ENCODE measurements at places on chromosomes 5 and 9. TPM values are rescaled to one million over a fixed set of nuclear protein-coding genes. Genes with fewer than 3 reads are reported as not detected.
A peak's percentile ranks its signal among the peaks of the same experiment; 100 is the strongest.

The ADGRD2 gene
- not detected for total RNA-seq

GRCh38 chr9:104992659-104993058 is 64.7 kb upstream of the ABCA1 start:
- peak overlapping the region; percentile 22 for H3K27ac ChIP-seq
- H3K4me3 ChIP-seq = no peak overlapping the region
- peak; percentile 29 for DNase-seq
- no peaks in the 10 kb centered on the region for H3K36me3 ChIP-seq
- H3K27me3 ChIP-seq = no peaks in the 10 kb centered on the region

The COL5A1 gene
- 330 TPM for total RNA-seq

DNA sequence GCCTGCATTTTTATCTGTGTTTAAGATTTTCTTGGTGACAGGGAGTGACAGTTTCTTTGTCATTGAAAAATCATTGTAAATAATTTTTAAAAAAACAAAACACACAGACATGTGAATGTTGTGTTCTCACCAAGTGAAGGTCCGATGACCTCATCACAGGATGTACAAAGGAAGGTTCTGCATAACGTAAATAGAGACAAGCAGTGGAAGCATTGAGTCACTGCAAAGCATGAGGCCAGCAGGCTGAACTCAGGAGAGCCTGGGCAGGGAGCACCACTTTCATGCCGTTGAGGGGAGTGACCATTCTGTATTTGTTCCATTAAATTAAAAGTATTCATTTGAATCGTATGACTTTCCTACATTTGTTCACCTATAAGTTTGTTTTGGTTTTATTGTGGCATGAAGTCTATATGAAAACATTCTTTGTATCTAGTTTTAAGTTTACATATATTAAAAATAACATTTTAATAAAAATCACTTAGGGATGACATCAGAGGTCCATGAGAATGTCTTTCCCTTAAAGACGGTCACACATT is 70.4 kb upstream of the TLE1 start:
- H3K4me3 ChIP-seq = no peak overlapping the region
- no peak overlapping the region for H3K27ac ChIP-seq
- H3K36me3 ChIP-seq = no peaks in the 10 kb centered on the region
- peak; percentile 71 for DNase-seq
- no peaks in the 10 kb centered on the region for H3K27me3 ChIP-seq

GRCh38 chr5:18375641-18376040 is 741.4 kb downstream of the TAF11L14 start:
- no peak overlapping the region for H3K4me3 ChIP-seq
- H3K4me1 ChIP-seq = no peaks in the 10 kb centered on the region
- DNase-seq = peak; percentile 40
- H3K27me3 ChIP-seq = no peaks in the 10 kb centered on the region
- no peaks in the 10 kb centered on the region for H3K36me3 ChIP-seq

- H3K27me3 ChIP-seq = no peaks in the 10 kb centered on the region
- no peak for DNase-seq
- no peak overlapping the region for H3K27ac ChIP-seq
- no peaks in the 10 kb centered on the region for H3K4me1 ChIP-seq
- H3K36me3 ChIP-seq = no peaks in the 10 kb centered on the region
These were observed 27.7 kb downstream of the PCSK5 start for GRCh38 chr9:75918154-75918553.

GRCh38 chr5:124650147-124650561 is 96.3 kb downstream of the ZNF608 start:
- H3K27ac ChIP-seq = peak overlapping the region; percentile 92
- peaks cover 30% of the 10 kb centered on the region for H3K36me3 ChIP-seq
- H3K27me3 ChIP-seq = no peaks in the 10 kb centered on the region
- peaks cover 35% of the 10 kb centered on the region for H3K4me1 ChIP-seq
- DNase-seq = peak; percentile 81

DNA sequence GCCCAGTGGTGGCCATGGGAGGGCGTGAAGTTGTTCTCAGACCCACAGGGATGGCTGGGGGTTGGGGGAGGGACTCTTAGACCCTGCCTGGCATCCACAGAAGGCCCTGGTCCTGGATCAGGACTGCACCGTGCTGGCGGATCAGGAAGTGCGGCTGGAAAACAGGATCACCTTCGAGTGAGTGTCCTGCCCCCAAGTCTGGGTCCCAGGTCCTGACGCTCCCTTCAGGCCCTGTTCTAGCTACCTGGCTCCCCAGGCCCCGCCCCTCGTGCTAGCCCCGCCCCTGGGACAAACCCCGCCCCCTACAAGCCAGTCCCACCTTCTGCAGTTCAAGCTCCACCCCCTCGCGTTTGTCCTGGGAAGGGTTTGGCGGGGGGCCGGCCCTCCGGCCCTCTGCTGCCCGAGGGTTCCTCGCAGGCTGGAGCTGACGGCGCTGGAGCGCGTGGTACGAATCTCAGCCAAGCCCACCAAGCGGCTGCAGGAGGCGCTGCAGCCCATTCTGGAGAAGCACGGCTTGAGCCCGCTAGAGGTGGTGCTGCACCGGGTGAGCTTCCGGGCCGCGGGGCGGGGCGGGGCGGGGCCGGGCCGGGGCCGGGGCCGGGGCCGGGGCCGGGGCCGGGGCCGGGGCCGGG is 12.9 kb downstream of the RGS14 start:
- H3K27ac ChIP-seq = peak overlapping the region; percentile 88
- peak; percentile 92 for DNase-seq
- H3K27me3 ChIP-seq = no peaks in the 10 kb centered on the region
- H3K4me3 ChIP-seq = peak overlapping the region; percentile 43
- no peaks in the 10 kb centered on the region for H3K36me3 ChIP-seq

The PALM2AKAP2 gene
- total RNA-seq = 25.9 TPM

The NR6A1 gene
- total RNA-seq = 0.58 TPM

DNA sequence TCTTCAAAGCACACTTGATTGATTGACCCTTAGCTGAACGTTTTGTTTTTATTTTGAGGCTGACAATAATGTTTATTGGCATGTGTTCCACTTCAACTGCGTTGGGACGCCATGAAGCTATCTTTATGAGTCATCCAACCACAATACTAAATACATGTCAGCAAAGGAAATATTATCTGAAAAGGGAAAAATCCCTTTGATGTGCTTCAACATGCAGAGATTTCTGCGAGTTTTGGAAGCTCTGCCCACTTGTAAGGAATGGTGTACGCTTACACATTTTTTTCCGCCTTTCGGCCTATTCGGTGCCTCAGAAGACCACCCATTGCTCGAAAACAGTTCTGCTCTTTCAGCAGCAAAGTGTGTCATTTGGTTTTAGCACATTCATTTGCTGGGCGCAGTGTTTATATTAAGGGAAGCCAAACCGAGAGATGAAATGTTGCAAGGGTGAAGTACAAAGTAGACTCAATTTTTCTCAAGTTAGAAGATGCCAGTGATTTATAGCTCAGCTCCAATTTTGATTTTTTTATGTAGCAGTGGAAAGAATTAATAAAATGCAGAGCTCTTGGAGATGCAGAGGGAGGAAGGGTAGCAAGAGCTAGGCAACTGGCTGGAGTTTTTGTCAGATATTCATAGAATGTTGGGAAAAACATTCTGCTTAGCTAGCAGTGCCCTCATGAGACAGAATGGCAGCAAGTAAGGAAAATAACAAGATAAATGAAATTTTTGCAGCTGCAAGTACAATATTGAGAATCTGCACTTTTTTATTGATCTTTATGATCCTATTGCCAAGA is 68.9 kb downstream of the PRDM6 start:
- peak; percentile 74 for DNase-seq
- H3K27me3 ChIP-seq = no peaks in the 10 kb centered on the region
- no peak overlapping the region for H3K4me3 ChIP-seq
- H3K4me1 ChIP-seq = peaks cover 3% of the 10 kb centered on the region

The TMEFF1 gene
- total RNA-seq = 2.7 TPM

The KCNMB1 gene
- 0.22 TPM for total RNA-seq

The MARVELD2 gene
- 0.31 TPM for total RNA-seq

DNA sequence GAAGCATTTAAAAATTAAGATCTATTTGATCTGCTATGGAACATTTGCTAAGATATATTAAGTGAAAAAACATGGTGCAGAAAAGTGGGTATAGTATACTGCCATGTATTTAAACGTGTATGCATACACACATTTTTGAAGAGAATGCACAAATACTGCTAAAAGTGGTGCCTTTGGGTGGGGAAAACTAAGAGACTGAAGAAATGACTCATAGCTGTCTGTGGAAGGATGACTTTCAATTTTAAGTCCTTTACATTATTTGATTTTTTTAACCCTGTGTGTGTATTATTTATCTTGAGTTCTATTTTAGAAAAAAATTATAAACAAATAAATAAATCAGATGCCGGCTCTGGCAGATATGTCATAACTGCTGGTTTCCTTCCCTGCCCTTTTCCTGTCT is 120.7 kb upstream of the SLIT3 start:
- H3K4me1 ChIP-seq = peaks cover 8% of the 10 kb centered on the region
- DNase-seq = no peak
- H3K27ac ChIP-seq = no peak overlapping the region
- H3K27me3 ChIP-seq = no peaks in the 10 kb centered on the region

- peaks cover 14% of the 10 kb centered on the region for H3K4me1 ChIP-seq
- H3K36me3 ChIP-seq = no peaks in the 10 kb centered on the region
- H3K27me3 ChIP-seq = no peaks in the 10 kb centered on the region
- no peak overlapping the region for H3K4me3 ChIP-seq
These were observed 282.7 kb upstream of the VLDLR start for GRCh38 chr9:2338777-2339365.

The ARSK gene
- 7.9 TPM for total RNA-seq

- peaks cover 4% of the 10 kb centered on the region for H3K4me1 ChIP-seq
- no peak overlapping the region for H3K4me3 ChIP-seq
- H3K27me3 ChIP-seq = no peaks in the 10 kb centered on the region
- no peak overlapping the region for H3K27ac ChIP-seq
- DNase-seq = no peak
- H3K36me3 ChIP-seq = no peaks in the 10 kb centered on the region
These were observed 30.2 kb upstream of the DUSP1 start for GRCh38 chr5:172801179-172801671.

DNA sequence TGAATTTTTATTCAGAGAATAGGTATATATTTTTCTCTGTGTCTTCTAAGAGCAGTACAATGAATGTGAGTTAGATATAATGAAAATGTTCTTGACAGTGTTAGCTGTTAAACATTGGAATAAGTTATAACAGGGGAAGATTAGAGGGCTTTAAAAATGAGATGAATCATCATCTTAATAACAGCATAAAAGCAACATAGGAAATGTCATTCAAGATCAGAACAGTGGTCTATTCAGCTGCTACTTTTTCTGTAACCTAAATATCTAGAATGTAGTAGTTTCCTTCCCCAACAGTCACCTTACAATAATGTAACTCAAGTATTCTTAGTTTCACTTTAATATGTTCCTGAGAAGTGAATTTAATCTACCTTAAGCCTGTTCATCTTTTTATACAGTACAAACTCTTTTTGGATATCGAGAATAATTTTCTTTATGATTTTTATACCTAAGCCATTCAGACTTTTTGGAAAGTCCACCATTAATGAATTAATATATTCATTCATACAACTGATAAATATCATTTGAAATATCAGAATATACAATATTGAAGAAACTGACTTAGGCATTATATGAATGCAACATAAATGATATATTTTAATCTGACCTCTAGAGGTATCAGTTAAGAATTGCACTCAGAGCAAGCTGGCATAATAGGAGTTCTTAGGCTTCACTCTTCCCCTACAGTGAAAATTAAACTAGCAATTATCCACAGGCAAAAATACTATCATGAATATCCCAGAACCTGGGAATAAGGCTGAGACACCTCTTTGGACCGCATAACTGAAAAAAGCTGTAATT is 66.1 kb upstream of the EDIL3 start:
- H3K27me3 ChIP-seq = no peaks in the 10 kb centered on the region
- H3K4me3 ChIP-seq = no peak overlapping the region
- H3K4me1 ChIP-seq = no peaks in the 10 kb centered on the region
- no peaks in the 10 kb centered on the region for H3K36me3 ChIP-seq
- no peak overlapping the region for H3K27ac ChIP-seq

The GRM6 gene
- total RNA-seq = not detected

GRCh38 chr5:97163360-97163764 is 19.7 kb downstream of the RIOK2 start:
- no peak overlapping the region for H3K27ac ChIP-seq
- no peaks in the 10 kb centered on the region for H3K27me3 ChIP-seq
- peaks cover 42% of the 10 kb centered on the region for H3K36me3 ChIP-seq
- peak; percentile 34 for DNase-seq

The DNM1 gene
- 18.5 TPM for total RNA-seq

- H3K27ac ChIP-seq = no peak overlapping the region
- H3K27me3 ChIP-seq = no peaks in the 10 kb centered on the region
- no peaks in the 10 kb centered on the region for H3K4me1 ChIP-seq
These were observed 14.1 kb downstream of the UGT3A2 start for GRCh38 chr5:36052538-36052937.

- peaks cover 48% of the 10 kb centered on the region for H3K27me3 ChIP-seq
- H3K36me3 ChIP-seq = no peaks in the 10 kb centered on the region
- H3K27ac ChIP-seq = no peak overlapping the region
- DNase-seq = peak; percentile 62
- H3K4me1 ChIP-seq = peaks cover 32% of the 10 kb centered on the region
- H3K4me3 ChIP-seq = no peak overlapping the region
These were observed 3.4 kb upstream of the CCNO start for GRCh38 chr5:55236800-55237199.

GRCh38 chr5:96852759-96853158 is 23.5 kb upstream of the ERAP2 start:
- H3K36me3 ChIP-seq = no peaks in the 10 kb centered on the region
- no peaks in the 10 kb centered on the region for H3K4me1 ChIP-seq
- H3K27me3 ChIP-seq = no peaks in the 10 kb centered on the region
- no peak for DNase-seq
- no peak overlapping the region for H3K4me3 ChIP-seq
- no peak overlapping the region for H3K27ac ChIP-seq

DNA sequence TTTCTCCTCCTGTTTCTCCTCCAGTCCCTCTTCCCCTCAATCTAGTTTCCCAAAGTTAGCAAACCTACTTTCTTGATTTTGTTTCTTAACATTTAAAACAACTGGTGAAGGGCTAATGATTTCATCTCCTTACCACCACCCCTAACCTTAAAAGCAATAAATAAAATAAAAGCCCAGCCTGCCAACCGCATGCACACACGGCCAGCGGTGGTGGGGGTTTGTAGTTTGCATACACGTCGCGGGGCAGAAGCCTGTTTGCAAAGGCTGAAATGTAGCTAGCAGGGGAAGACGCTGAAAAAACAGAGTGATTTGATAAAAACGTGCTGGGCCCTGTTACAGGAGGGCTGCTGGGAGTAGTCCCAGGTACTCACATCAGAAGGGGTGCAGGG is 1.9 kb upstream of the DMRT2 start:
- H3K27ac ChIP-seq = peak overlapping the region; percentile 91
- peak overlapping the region; percentile 37 for H3K4me3 ChIP-seq
- H3K27me3 ChIP-seq = peaks cover 91% of the 10 kb centered on the region
- H3K4me1 ChIP-seq = peaks cover 61% of the 10 kb centered on the region

DNA sequence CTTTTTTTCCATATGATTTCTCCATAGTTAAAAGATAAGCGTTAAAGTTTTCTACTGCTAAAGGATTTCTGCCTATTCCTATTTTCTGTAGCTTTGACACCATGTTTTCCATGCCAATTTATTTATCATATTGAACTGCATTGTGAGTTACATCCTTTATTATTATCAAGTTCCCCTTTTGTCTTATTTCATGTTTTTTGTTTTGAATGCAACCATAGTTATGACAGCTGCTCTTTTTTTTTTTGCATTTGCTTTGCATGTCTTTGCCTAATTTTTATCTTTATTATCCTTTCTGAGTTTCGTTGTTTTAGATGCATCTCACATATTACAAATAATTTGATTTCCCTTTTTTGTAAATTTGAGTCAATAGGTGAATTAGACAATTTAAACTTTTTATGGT is 161.5 kb downstream of the DEPDC1B start:
- H3K4me3 ChIP-seq = no peak overlapping the region
- H3K27me3 ChIP-seq = no peaks in the 10 kb centered on the region
- no peaks in the 10 kb centered on the region for H3K36me3 ChIP-seq
- no peak overlapping the region for H3K27ac ChIP-seq
- DNase-seq = no peak

The PCDHGA6 gene
- total RNA-seq = 3.5 TPM

GRCh38 chr5:178223828-178224335 is 8.7 kb downstream of the PHYKPL start:
- H3K4me1 ChIP-seq = peaks cover 26% of the 10 kb centered on the region
- H3K4me3 ChIP-seq = no peak overlapping the region
- H3K36me3 ChIP-seq = peaks cover 70% of the 10 kb centered on the region
- DNase-seq = no peak
- no peak overlapping the region for H3K27ac ChIP-seq
